ENCODE measurements at places on chromosomes 12 and 14.

- no peak for DNase-seq
Observed at GRCh38 chr14:60878536-60878935, 102.3 kb downstream of the TRMT5 start.

DNA sequence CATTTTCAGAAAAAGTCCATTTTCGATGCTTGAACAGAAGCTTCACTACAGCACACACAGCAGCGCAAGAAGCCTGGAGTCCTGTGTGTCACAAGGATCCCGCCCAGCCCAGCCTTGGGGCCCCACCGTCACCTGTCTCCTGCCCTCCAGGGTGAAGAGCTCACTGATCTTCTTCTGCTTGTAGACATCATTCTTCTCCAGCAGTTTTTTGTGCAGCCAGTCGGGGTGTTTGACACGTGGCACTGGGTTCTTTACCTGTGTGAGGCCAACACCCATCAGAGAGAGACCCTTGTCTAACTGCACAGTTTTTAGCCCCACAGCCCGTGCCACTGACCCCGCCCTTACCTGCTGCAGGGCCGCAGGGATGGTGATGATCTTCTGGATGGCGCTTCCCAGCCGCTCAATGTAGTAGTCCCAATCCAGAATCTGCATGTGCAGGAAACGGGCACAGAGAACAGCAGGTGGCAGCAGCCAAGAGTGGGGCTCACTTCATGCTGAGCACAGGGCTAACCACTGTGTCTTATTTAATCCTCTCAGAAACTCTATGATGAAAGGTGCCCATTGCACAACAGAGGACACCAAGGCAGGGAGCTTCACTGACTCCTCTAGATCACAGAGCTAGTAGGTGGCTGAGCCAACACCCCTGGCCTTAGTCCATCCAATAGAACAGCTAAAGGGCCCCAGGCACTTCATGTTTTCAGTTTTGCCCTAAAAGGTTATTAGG, 30.0 kb downstream of the POLE start:
- no peak for DNase-seq

DNA sequence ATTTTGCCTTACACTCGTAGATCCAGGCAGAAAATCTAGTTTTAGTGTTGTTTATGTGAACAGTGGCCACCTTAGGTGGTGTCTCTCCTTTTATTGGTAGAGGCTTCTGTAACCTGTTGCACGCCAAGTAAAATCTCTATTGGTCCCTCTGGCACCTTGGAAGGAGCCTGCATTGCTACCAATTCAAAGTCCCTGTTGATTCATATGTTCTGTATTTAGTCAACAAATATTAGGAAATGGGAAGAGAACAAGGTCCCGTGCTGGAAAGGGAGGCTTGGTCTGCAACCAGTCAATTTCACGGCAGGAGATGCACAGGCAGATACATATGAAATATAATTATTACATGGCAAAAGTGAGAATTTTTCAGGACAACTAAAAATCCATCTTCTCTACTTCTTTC, 6.4 kb upstream of the GPHN start:
- no peak for DNase-seq

GRCh38 chr12:110745542-110746284, 3.0 kb upstream of the PPP1CC start:
- DNase-seq: no peak

GRCh38 chr12:116703214-116703795, 34.6 kb downstream of the SPRING1 start:
- DNase-seq: peak; percentile 39

- no peak for DNase-seq
Observed at GRCh38 chr14:99769799-99770198, 23.4 kb upstream of the EML1 start.

DNA sequence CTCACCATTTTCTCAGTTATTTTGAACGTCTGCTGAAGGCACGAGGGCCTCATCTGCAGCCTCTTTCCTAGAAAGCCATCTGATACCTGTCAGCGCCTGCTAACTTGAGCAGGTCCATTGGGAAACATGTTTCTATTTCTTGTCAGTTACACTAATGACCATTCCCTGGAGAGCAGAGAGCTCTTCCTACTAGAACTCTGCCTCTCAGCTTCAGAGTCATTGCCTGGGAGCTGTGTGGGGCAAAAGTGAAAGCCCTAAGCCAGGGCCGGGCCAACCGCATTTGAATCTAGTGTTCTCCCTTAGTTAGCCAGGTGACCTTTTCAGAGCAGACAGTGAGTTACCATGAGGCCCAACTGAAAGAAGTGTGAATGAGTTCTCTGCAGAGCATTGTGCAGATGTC, 135.8 kb downstream of the EML1 start:
- no peak for DNase-seq

- DNase-seq: no peak
Observed at GRCh38 chr12:92729773-92730305, 27.1 kb downstream of the PLEKHG7 start.

DNA sequence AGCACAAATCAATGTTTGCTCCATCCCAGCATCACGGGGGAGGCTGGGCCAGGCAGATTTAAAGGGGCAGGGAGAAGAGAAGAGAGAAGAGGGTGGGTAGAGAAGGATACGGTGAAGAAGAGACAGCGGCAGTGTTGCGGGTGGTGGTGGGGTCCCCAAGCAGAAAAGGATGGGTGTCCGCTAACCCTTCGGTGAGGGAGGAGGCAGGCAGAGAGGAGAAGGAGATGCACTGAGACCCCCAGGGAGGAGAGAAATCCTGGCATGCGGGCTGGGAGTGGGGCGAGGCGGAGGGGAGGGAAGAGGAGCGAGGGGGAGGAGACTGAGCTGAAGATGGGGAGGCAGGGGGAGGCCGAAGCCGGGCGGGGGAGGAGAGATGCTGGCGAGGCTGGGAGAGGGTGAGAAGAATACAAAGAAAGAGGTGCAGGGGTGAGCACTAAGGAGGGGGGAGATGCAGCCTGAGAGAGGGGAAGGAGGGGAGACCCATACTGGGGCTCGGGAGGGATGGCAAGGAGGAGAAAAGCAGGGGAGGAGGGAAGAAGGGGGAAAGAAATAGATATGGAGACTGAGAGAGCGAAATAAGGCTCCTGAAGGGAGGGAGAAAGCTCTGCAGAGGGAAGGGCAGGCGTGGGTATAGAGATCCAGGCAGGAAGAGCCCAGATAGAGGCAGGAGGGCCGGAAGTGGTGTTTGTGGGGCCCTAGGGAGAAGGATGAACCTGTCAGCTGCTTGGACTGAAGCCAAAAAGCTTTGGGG, at the start of gene JPH4:
Gene JPH4, minus strand, starts transcription at position 231 of the 751 bp plus-strand sequence. CDS start 1,337 bp downstream, outside the sequence.
- no peak for DNase-seq

DNA sequence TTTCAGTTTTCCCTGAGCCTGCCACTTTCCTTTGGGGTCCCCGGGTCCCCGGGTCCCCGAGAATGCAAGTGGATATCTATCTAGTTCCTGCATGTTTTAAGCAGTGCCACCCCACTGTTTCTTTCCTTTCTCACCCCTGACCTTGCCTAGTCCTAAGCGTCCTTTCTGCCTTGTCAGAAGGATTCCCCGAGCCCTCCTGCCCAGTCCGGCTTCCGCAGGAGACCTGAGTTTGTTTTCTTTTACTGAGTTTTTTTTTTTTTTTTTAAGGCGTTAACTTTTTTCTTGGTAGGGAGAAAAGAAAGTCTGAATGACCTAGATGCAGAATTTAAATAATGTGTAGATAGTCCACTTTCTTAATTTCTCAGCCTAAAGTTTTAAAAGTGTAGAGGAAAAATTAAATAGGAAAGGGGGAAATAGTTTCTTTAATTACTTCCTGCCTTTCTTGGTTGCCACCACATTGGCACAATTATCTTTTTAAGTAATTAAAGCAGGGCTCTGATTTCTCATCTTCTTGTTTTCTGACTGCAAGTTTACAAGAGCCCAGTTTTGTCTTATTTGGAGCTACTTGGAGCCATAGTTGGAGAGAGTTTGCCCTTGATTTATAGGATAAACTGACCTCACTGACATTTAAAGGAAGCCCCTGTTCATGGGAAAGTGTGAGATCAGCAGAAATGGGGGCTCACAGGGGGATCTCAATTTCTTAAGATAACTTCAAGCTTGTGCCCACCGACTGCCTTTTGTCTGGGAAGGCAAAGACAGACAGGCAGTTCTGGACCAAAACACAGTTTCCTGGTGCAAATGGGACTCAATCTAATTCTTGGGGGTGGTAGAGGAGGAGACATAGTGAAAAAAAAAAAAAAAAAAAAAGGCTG, 2.9 kb downstream of the PAX9 start:
- no peak for DNase-seq

GRCh38 chr12:94434171-94434570, 25.5 kb downstream of the CEP83 start:
- no peak for DNase-seq

DNA sequence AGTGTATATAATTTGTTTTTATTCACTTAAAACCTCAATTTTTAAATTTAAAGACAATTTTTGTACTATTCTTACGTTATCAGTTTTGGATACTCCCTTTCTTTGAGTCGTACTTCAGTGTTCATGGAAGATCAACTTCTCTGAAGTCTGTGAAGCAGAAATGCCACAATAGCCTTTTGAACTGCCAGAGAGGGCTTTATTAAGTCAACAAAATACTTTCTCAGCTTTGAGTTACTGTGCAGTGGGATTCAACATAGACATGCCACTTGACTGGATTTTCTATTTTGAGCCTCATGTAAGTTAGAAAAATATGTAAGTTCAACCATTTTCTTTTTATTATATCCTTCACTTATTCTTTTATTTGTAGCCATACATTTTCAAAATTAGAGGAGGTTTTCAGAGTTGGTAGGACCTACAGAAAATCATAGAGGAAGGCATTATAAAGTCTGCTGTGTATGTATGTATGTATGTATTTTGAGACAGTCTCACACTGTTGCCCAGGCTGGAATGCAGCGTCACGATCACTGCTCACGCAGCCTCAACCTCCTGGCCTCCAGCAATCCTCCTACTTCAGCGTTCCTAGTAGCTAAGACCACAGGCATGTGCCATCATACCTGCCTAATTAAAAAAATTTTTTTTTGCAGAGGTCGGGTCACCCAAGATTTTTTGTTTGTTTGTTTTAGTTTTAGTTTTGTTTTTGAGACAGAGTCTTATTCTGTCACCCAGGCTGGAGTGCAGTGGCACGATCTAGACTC, 31.3 kb upstream of the BCAT1 start:
- no peak for DNase-seq

- no peak for DNase-seq
Observed at GRCh38 chr12:70852416-70853150, 68.0 kb downstream of the PTPRR start.

GRCh38 chr14:39169541-39169900, 612 bp downstream of the TRAPPC6B start:
- no peak for DNase-seq

Measured in HAP-1 (cell line).